ENCODE measurements at places on chromosomes 4 and X.

DNA sequence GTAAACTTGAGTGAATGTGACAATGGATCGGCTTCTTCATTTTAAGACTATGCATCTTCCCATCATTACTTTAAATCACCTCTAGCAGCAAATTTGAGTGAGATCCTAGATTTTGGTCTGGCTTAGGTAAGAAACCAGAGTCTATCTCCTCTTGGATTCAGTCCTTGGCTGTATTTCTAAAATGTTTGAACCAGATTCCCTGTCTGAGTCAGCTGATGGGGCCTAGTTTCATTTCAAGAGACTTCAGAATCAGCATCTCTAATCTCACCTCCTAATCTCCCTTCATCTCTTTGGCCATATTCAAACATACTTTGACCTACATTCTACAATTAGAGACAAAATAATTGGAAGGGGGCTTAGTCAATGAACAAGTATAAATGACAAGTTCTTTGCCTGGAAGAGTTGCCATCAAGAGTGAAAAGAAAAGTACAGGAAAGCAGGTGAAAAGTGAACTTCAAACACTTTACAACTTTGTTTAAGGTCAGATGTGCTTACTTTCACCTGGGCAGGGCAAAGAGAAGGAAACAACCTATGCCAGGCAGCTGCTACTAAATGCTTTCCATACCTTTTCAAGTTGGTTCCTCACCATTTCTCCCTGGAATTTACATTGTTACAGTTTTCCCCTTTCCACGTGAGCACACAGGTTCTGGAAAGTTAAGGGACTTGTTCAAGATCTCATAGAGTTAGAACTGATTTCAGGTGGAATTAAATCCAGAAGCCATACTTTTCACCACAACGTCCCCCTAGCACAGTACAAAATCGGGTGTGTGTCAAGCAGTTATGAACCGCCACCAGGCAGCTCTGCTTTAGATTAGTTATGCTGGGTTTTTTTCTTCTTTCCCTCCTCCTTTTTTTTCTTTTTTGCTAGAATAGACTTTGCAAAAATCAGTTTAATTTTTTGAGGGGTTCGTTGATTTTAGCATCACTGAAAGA is 30.7 kb upstream of the PITX2 start:
- DNase-seq = no peak

GRCh38 chr4:113559947-113560346 is 201.6 kb downstream of the CAMK2D start:
- no peak for DNase-seq

GRCh38 chr4:38865445-38865844 is 2.2 kb upstream of the FAM114A1 start:
- no peak for DNase-seq

- peak; percentile 40 for DNase-seq
Measured at GRCh38 chrX:141341341-141341740, 99.0 kb upstream of the SPANXC start.

DNA sequence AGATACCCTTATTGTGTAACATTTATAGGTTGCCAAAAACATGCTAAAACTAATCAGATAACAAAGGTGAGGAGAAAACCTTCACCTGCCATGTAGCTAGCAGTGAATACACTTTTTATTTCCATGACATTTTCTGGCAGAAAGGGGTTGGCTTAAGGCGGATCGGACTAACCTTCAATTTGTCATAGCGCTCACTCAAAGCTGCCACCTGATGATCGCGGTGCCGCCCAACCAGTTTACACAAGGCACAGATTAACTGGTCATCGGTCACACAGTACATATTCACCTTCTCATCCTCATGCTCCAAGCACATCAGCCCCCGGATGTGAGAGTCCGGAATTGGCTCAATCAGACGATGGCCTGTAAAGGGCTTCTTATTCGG is 53.7 kb downstream of the MID1 start:
- DNase-seq = no peak

DNA sequence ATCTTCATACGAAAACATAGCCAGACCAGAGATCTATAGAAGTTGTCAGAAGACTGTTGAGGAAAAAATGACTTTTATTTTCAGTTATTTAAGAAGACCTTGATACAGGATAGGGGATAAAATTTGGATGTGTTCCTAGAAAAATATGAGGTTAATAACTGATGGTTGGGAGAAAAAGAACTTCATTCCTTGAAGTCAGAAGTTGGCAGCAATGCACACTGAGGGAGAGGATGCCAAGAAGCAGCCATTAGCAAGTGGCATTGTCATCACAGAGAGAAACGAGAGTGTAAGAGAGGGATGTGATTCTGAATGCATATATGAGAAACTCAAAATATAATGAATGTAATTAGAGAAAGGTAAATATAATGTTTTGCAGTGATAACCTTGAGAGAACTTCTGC is 382.1 kb upstream of the EPHA5 start:
- no peak for DNase-seq

GRCh38 chrX:71935476-71935875 is 24.8 kb downstream of the NHSL2 start:
- no peak for DNase-seq

GRCh38 chr4:212438-213188 is 88.3 kb downstream of the ZNF718 start:
- DNase-seq = peak; percentile 41

GRCh38 chrX:70030301-70030767 is 19.4 kb downstream of the AWAT2 start:
- no peak for DNase-seq

DNA sequence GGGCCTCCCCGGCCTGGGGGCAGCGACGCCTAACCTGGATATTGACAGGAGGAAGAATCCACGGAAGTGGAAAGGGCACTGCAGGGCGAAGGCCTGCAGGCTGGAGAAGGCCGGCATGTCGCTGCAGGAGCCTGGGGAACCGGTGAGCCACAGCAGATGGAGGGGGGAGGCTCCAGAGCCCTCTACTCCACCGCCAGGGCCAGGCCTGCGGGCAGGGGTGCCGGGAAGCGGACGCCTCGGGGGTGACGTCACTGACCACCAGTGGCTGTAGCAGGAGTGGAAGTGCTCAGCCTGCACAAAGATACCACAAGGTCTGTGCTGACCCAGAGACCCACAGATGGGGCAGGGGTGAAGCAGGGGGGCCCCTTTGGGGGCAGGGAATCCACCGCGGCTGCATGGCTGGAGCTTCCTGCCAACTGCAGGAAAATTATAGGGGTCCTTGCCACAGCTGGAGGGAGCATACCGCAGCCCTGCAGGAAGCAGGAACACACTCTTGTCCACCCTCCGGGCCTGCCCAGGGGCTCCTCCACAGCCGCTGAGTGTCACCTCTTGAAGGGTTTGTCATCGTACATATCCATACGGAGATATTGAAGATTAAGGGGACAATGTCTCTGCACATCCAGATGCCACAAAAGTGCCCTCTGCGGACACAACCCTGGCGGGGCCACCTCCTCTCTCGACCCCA is 7.6 kb upstream of the HTRA3 start:
- DNase-seq = no peak

DNA sequence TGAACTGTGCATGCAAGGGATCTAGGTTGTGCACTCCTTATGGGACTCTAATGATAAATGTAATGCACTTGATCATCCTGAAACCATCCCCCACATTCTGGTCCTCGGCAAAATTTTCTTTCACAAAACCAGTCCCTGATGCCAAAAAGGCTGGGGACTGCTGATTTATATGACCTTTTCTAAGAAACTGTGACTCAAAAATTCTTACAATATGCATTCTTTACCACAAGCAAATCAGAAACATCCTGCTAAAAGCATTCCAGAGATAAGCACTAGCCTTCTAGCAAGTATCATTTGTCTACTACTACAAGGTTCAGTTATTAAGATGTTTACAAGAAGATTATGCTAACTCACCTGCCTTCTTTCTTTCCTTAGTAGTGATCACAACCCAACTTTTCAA is 166.5 kb upstream of the PCDH7 start:
- DNase-seq = no peak

DNA sequence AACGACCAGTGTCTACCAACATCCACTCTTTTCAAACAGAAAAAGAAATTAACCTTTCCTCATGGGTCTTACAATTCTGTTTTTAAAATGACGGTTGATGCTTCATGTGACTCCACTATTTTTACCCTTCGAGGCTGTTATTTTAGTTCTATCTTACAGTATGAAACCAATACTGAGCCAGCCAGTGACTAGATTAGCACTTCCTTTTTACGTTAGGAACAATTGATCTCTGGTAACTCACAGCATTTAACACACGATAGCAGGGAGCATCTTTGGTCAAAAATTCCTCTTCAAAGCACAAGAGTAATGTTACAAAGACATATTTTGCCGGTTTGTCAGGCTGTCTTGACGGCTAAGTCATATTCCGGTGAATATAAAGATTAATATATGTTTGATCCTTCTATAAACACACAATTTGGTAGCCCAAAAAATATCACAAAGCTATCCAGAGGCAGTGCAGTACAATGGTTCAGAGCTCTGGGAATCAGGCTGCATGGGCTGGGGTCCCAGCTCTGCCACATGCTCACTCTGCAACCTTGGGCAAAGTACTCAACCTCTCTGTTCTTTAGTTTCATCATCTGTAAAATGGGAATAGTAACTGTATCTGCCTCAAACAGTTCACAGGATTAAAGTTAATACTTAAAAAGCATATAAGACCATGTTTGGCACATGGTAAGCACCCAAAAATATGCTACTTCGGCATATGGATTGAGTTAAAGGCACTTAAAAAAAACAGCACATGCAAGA is 62.9 kb upstream of the TXK start:
- DNase-seq = no peak

DNA sequence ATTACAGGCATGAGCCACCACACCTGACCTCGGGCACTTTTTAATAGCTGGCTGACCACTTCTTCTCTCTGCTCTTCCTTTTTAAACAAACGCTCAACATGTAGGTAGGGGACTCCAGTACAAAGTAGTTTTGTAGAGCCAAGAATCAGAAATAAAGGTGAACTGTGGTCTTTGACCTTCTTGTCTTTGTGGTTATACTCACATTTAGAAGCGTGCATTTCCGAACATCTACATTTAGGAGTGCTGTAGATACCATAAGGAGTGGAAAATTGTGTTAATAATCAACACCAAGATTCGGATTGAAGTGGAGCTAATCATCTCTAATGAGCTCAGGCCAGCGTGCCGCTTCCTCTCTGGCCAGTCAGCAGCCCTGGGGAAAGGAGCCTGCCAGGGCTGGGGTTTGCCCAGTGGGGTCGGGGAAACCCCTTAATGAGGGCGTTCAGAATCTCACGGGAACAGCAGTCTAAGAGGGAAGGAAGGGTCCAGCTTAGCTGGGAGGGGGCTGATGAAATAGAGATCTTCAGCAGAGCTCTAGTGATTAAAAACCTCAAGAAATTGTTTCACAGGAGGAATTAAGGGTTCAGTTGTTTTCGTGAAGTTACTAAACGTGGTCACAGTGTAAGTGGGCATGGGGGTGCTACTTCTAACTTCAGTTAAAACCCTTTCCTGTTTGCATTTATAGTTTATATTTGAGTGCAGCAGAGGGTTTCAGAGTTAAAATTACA is 81.2 kb downstream of the GAB1 start:
- no peak for DNase-seq

DNA sequence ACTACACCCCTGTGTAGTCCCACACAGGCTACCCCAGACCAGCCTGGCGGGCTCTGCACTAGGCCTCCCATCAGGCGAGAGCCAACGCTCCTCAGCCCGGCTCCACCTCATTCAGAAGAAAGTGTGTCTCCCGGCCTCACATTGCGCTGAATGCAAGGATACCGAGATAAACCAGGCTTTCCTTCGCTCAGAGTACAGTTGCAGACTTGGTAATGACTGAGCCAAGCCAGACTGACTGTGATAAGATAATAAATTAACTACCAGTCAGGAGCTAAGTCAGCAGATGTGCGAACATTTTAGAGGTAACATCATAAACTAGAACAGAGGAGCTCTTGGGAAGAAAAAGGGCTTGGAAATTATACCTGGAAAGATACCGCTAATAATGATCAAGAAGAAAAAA is 397.6 kb downstream of the TRIML1 start:
- DNase-seq = no peak

- no peak for DNase-seq
Measured at GRCh38 chr4:14729282-14730000, 272.8 kb upstream of the CPEB2 start.

DNA sequence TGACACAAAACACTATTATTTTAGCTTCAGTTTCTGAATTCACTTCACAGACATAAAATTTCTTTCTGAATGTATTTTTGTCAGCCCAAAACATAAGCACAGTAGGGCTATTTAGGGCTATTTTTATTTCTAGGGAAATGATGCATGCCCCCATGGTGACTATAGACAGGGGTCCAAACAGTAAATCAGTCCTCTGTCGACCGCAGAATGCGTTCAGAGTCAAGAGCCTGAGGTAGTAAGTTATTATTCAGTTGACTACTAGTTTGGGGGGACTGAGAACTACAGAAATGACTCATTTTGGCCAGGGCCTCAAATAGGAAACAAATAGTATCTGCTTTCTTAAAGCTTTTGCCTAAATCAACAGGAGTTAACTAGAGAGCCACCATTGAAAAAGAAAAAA is 414.4 kb downstream of the AFF2 start:
- no peak for DNase-seq

DNA sequence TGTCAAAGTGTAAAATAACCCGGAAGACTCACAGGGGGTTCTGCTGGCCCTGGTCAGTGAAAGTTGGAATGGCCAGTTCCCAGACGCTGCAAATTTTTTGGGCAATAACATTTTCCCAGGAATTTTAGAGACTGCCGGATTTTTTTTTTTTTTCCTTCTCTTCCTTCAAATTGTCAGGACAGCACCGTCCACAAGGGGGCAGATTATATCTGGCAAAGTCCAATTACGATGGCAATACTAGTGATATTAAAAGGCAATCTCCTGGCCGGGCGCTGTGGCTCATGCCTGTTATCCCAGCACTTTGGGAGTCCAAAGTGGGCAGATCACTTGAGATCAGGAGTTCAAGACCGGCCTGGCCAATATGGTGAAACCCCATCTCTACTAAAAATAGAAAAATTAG is 20.5 kb downstream of the SLC25A5 start:
- DNase-seq = no peak

GRCh38 chr4:31080887-31081286 is 360.7 kb downstream of the PCDH7 start:
- DNase-seq = no peak

- DNase-seq = no peak
Measured at GRCh38 chr4:103098756-103099440, 736 bp downstream of the BDH2 start.

DNA sequence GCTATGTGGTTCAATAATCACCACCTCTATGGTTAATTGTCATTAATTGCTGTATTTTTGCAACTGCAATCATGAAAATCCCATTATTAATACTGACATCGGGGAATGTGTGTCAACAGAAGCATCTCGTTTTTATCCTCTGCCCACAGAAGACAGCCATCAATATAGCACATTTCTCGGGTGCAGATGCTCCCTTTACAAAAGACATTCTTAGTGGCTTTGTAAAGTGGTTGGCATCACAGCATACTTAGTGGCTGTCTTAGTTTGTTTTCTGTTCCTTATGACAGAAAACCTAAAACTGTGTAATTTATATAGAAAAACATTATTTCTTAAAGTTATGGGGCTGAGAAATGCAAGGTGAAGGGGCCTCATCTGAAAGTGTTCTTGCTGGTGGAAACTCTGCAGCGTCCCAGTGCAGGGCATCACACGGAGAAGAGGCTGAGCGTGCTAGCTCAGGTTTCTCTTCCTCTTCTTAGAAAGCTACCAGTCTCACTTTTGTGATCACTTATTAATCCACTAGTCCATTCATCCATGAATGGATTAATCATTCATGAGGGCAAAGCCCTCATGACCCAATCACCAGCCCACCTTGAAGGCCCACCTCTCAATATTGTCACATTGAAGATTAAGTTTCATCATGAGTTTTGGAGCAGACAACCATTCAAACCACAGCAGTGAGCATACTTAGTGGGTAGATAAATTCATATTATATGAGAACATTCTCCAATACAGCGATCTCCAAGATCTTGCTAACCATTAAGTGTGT is 1067.7 kb upstream of the PABPC4L start:
- DNase-seq = no peak
